ENCODE measurements at places on chromosomes 2 and 18.

DNA sequence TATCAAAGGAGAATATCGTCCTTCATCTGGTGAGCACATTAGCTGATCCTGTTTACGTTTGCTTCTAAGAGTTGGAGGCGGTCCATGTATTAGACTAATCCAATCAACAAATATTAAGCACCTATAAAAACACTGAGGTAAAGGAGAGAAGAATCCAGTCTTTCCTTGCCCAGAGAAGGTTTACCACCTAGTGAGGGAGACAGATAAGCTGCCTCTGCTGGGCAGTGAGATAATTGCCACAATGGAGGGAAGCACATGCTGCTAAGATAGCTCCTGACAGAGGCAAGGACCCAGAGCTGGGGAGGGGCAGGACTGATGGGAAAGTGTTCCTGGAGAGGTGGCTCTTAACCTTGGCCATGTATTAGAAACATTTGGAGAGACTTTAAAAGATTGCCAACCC, 36.7 kb upstream of the ST8SIA5 start:
- no peak for DNase-seq

GRCh38 chr2:157415591-157416101, 28.2 kb downstream of the CYTIP start:
- peak; percentile 65 for DNase-seq

DNA sequence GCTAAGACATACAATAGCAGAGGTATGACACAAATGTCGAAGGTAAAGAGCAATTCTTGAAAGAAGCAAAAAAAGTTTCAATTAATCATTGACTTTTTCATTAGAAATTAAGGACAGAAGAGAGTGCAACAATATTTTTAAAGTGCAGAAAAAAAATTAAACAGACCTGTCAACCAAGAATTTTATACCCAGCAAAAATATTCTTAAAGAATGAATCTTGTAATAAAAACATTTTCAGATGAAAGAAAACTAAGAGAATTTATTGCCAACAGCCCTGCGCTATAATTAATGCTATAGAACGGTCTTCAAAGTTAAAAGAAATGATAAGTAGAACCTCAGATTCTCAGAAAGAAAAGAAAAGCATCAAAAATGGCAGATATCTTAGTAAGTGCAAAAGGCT, 79.0 kb downstream of the OLA1 start:
- no peak for DNase-seq

DNA sequence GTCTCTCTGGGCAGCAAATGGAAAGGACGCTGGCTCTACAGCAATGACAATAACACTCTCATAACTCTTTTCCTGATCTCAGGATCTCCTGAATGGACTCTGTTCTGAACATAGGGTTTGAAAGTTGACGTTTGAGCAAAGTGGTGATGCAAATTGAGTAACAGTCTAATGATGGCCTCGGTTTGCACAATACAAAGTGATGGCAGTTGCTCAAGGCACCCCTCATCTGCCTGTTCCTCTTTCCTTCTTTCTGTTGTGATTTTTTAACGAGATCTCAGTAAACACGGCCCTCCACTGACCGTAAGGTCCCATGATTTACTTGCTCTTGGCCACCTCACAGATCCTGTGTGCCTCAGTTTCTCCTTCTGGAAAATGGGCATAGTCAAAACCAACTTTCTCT, 303.6 kb downstream of the SLC8A1 start:
- peak; percentile 66 for DNase-seq

DNA sequence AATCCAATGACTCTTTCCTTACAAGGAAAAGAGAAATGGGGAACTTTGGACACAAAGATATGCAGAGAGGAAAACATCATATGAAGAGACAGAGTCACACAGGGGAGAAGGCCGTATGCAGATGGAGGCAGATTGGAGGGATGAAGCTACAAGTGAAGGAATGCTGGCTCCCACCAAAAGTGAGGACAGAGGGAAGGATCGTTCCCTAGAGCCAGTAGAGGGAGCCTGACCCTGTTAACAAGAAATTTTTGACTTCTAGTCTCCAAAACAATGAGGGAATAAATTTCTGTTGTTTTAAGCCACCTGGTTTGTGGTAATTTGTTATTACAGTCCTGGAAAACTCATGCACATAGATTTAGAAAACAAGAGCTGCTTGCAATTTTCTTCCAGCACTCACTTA, 169.3 kb downstream of the PMAIP1 start:
- DNase-seq, result no peak

- DNase-seq, result peak; percentile 18
These were observed 486.0 kb downstream of the ERBB4 start for GRCh38 chr2:212052412-212053159.

DNA sequence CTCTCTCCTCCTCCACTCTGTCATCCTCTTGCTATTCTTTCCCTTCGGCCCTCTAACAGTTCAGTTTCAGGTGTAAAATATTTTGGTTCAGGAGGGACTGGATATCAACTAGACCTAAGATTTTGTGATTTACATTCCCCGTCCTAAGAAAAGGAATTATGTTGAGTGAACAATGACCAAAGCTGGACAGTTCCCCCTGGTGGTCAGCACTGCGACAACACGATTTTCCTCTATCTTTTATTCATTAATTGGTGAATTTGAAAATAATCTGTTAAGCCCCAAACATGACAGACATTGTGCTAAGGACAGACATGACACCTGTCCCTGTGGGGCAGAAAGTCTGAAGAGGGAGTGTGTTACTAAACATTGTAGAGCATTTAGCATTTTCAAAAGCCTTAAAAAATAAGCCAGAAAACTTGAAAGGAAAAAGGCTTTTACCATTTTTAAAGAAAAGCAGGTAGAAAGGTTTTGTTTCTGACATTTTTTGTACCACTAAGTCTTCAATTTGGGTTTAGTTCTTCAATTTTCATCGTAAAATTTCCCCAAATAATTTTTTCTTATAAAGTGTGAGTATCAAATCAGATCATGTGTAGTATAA, 28.4 kb upstream of the GTF2A1L start:
- peak; percentile 44 for DNase-seq

DNA sequence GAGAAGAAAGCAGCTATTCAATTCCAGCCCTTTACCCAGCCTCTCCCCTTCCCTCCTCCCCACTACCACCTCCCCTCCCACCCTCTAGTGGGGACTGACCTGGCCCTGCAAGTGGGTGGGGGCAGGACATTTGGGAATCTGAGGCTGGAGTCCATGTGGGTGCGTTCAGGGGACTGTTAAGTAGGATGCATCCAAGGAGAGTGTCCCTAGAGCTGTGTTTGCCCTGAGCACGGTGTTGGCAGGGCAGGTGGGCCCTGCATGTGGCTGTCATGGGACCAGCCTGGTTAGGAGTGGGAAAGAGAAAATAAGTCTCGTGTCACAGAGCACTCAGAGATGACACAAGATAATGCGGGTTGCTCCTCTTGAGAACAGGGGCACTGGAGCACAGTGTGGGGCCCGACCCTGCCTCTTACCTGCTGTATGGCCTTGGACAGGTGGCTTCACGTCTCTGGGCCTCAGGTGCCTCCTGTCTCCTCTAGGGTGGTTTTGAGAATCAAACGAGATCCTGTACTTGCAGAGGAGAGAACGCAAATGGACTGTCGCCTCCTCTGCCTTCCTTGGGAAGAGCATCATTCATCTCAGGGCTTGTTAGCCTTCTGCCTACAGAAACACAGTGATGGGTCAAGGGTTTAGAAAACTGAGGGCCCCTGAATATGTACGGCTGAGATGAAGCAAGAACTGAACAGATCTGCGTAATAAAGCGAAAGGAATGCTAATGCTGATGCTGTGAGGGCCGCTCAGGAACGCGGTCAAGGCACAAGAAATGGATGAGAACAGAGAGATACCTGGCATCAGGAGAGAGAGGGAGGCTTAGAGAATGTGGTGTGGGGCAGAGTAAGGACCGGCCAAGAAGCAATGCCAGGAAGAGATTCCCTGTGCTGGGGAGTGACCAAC, 187.7 kb upstream of the HAAO start:
- no peak for DNase-seq

DNA sequence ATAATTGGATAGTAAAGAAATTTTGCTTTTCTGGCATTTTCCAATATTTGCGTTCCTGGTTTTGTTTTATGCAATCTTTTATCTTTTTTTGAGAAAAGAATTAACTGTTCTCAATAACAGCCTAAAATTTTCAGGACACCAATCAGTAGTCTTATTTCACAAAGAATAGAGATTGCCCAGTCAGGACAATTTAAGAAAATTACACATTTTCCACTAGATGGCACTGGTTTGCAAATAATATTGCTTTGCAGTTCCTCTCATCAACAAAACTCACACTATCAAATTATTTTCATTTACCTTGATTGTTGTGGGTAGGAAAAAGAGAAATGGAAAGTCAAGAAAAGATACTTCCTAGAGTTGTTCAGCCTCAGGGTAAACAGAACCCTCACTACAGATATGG, 2.4 kb upstream of the RBM45 start:
- DNase-seq, result peak; percentile 63

- DNase-seq, result no peak
These were observed 128.9 kb upstream of the NOSTRIN start for GRCh38 chr2:168673265-168674189.

DNA sequence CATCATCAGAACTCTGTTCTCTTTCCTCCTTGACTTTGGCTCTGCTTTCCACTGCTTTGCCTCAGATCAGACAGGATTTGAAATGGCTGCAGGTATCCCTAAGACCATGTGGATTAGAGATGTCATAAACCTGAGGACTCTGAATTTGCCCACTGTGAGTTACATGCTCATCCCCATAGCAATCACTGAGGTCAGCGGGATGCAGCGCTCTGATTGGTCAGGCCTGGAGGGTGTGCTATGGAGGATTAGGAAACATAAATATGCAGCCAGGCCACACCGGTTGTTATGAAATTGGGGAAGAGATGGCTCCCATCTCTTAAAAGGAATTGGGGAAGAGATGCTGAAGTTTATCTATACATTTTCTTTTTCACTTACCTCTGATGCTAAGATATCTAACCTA, 73.7 kb upstream of the DNAJC10 start:
- peak; percentile 28 for DNase-seq

- no peak for DNase-seq
These were observed 31.9 kb downstream of the CCBE1 start for GRCh38 chr18:59665057-59666006.

- DNase-seq, result peak; percentile 9
These were observed 347.1 kb downstream of the TNS1 start for GRCh38 chr2:217655651-217656050.

DNA sequence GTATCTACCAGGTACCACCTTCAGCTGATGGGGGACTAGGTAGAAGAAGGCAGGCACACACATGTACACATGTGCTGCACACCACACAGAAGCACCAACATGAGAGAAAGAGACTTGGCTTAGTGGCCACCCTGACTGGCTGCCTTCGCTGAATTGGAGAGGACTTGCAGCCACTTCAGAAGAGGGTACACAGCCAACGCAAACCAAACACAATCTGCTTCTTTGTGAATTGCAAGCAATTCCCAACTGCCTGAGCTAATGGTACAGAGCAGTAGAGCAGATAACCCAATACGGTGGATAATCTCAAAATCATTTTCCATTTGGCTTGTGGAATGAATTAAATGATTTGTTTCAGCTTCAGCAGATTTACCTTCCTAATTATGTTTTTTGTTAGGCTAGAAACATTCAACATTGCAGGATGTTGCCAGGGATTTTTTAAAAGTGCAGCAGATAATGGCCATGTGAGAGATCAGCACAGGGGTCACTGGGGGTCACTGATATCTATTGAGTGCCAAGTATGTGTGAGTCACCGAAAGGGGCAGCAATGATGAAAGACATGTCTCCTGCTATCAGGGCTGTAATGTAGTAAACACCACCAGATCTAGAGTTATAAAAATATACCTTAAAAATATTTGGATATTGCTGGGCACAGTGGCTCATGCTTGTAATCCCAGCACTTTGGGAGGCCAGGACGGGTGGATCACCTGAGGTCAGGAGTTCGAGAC, 652.6 kb downstream of the BCL11A start:
- no peak for DNase-seq

GRCh38 chr2:146721486-146721885, 1123.3 kb upstream of the ACVR2A start:
- DNase-seq, result no peak

- no peak for DNase-seq
These were observed 162.9 kb downstream of the TRIB2 start for GRCh38 chr2:12879649-12880048.

GRCh38 chr2:101731221-101732054, 33.9 kb downstream of the MAP4K4 start:
- no peak for DNase-seq

DNA sequence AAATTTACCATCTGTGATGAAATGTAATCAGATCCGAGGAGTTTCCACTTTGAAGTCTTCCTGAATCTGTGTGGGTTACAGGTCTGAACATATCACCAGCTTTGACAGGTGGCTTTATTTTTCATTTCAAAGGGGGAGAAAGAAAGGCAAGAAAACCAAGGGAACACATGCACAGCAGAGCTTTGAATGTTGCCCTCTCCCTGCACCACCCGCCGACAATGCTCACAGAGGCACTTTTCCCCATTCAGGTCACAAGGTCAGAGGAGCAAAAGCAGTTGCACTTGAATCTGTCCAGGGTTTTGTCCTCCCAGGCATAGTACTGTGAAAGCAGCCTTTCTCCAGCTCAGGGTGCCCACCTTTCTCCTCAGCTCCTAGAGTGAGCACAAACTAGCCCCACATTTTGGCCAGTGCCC, 130.2 kb downstream of the OSR1 start:
- no peak for DNase-seq

DNA sequence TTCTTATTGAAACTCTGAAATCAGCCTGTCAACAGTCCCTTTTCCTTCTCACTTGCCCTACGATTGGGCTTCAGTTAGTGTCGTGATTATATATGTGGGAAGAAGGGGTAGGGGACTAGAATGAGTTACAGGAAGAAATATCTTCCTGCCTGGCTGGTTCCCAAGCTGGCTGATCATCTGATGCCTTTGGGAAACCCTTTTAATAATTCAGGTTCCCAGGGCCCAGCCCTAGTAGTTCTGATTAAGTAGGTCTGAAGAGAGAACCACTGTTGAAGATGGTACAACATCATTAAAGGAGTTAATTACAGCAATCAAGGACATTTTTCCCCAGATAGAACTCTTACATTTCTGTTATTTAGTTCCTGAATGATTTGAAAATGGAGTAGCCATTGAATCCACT, 110.1 kb upstream of the EML6 start:
- DNase-seq, result no peak

- no peak for DNase-seq
These were observed 162.8 kb downstream of the OSR1 start for GRCh38 chr2:19195661-19196060.

- DNase-seq, result no peak
These were observed 211.9 kb downstream of the ALPK2 start for GRCh38 chr18:58416704-58417683.

DNA sequence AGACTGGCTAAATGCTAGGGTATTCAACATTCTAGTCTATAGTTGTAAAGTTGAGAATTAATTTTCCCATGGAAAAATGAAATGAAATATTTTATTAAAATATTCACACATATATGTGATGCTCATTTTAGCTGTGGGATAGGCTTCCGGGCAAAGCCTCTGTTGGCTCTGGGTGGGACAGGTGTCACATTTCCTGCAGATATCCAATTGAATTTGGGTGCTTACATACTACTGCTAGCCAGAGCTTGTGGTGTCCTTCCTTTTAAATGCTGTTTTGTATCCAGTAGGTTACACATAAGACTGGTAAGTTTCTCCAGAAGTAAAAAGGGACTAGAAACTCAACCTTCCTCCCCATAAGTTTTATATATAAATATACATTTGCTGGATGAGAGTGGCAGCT, 73.8 kb downstream of the RPRM start:
- no peak for DNase-seq

- DNase-seq, result no peak
These were observed 21.4 kb downstream of the AP1S3 start for GRCh38 chr2:223815884-223816570.

GRCh38 chr18:43757273-43757672, 480.0 kb upstream of the SYT4 start:
- DNase-seq, result no peak

GRCh38 chr2:196174404-196174803, 3.0 kb upstream of the STK17B start:
- DNase-seq, result no peak

- no peak for DNase-seq
These were observed 17.5 kb downstream of the COL4A4 start for GRCh38 chr2:227146456-227146855.

Data from suppressor macrophage (primary cell).